Skeletal muscle tissue (tissue), 5 donors: ENCODE measurements at places on chromosomes 4 and X. TPM values are rescaled to one million over a fixed set of nuclear protein-coding genes. Genes with fewer than 3 reads are reported as not detected.

Gene DCAF12L2
- 12.0 TPM for total RNA-seq

Gene GNRHR
- total RNA-seq = not detected

Gene MTHFD2L
- 20.9 TPM for total RNA-seq

Gene CT47B1
- total RNA-seq = not detected

Gene VCX3A
- not detected for total RNA-seq

Gene VCX
- total RNA-seq = not detected

Gene C4orf50
- not detected for total RNA-seq

Gene SYN1
- not detected for total RNA-seq

Gene SERTM2
- 0.52 TPM for total RNA-seq

Gene RTL9
- total RNA-seq = 0.52 TPM

Gene SLC6A14
- not detected for total RNA-seq

Gene SMPX
- 223 TPM for total RNA-seq

Gene DGKK
- not detected for total RNA-seq

Gene POLN
- total RNA-seq = 4.2 TPM

Gene UGT8
- total RNA-seq = 2.1 TPM

Gene TSPAN7
- total RNA-seq = 25.6 TPM

Gene MGARP
- total RNA-seq = not detected

Gene IL1RAPL2
- 1.0 TPM for total RNA-seq

Gene NEXMIF
- 1.0 TPM for total RNA-seq

Gene RIPPLY1
- not detected for total RNA-seq

Gene TMEM156
- under 0.01 TPM for total RNA-seq

Gene TBC1D9
- 22.4 TPM for total RNA-seq

Gene KCTD8
- total RNA-seq = not detected

Gene CYLC1
- total RNA-seq = not detected

Gene COPS4
- total RNA-seq = 130 TPM

Gene SPOCK3
- total RNA-seq = 1.0 TPM
